Activated T-helper 1 cell treated with Interleukin-2 at 50 U/mL for 16 hours (primary cell): ENCODE measurements at places on chromosomes 12 and 14.

DNA sequence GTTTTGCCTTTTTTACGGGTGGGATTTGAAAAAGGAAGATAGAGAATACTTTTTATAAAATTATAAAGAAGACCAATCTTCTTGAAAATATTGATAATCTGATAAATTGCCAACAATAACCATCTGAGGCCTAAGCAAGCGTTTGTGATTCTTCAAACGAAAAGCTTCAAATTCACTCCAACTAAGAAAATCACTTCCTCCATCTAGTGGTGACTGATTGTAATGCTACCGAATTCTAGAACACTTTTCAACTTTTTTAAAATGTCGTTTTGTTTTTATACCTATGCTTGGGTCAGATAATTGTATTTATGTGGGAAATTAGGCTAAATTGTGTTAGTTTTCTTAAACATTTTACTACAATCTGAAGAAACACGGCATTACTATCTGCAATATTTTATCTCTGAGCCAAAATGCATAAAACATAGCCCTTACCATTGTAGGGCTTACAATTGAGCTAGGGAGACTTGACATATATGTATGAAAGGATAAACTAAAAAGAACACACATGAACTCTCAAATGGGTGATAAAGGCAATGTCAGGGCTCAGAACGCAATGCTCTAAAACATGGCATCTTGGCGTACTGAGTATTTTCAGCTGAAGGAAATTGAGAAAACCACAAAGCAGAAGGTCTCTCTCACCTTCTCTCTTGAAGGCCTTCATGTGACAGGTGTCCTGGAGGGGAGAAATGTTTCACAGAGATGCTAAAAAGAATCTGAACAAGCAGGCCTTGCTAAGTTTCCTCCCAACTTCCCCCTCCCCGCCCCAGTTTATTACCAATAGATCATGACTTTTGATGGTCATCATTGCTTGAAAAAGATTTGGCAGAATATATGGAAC is 36.8 kb upstream of the G2E3 start:
- no peak for DNase-seq

- DNase-seq, result no peak
Observed at GRCh38 chr12:68766646-68767045, 20.7 kb downstream of the SLC35E3 start.

DNA sequence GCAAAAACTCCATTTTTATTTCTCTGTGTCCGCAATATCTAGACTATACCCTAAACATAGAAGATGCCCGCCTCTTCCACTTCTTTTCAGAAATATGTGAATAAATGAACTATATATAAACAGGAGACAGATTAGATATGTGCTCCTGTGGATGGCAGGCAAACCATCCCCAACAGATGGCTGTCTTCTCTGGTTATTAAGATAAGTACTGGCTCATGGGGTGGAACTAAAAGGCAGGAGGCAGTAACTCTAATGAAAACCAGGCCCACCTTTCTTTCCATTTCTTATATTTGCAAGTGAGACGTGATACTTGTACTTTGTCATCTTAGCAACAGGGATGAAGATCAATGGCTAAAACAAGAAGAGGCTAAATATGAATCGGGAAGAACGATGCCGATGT is 20.2 kb downstream of the E2F7 start:
- DNase-seq, result no peak

DNA sequence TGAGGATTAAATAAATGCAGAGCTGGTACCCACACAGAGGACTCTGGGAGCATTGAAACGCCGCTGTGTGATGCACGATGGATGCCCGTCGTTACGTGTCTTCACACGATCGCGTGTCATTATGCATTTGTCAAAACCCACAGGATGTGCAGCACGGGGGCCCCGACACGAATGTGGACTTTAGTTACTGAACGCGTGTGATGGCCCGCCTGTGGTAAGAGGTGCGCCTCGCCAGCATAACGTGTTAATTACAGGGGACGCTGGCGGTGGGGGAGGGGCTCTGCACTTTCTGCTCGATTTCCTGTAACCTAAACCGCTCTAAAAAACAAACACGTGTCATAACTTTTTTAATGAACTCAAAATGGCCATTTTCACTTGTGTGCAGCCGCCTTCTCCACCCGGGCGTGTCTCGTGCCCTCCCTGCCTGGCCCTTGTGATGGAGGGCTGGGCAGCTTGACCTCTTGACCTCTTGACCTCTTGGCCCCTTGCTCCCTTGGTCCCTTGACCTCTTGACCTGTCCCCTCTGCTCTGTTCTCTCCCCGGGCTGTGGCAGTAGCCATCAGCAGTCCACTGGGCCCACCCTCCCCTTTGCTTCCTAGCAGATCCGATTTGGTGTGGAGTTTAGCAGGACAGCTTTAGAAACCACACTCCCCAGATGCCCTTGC is 33.7 kb upstream of the GALNT9 start:
- no peak for DNase-seq

- no peak for DNase-seq
Observed at GRCh38 chr14:22981876-22982476, 375 bp downstream of the AJUBA start.

DNA sequence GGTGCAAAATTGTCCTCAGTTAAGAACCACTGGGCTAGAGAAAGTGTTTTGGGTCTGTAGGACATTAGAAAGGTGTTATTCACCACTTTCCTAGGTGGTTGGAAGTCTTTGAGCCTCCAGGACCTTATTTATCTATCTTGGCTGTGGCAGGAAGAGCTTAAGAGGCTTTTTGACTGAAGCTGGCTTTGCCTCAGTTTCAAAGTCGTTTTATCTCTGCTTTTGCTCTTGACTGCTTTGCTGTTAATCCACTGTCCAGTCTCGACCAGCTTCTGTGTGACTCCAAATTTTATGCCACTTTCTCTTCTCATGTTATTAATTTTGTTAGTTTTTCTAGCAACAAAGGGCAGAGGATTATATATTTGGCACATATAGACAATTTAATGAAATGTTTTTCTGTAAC is 60.3 kb downstream of the PPHLN1 start:
- DNase-seq, result no peak

GRCh38 chr12:64568298-64568697 is 42.0 kb upstream of the RASSF3 start:
- DNase-seq, result no peak

DNA sequence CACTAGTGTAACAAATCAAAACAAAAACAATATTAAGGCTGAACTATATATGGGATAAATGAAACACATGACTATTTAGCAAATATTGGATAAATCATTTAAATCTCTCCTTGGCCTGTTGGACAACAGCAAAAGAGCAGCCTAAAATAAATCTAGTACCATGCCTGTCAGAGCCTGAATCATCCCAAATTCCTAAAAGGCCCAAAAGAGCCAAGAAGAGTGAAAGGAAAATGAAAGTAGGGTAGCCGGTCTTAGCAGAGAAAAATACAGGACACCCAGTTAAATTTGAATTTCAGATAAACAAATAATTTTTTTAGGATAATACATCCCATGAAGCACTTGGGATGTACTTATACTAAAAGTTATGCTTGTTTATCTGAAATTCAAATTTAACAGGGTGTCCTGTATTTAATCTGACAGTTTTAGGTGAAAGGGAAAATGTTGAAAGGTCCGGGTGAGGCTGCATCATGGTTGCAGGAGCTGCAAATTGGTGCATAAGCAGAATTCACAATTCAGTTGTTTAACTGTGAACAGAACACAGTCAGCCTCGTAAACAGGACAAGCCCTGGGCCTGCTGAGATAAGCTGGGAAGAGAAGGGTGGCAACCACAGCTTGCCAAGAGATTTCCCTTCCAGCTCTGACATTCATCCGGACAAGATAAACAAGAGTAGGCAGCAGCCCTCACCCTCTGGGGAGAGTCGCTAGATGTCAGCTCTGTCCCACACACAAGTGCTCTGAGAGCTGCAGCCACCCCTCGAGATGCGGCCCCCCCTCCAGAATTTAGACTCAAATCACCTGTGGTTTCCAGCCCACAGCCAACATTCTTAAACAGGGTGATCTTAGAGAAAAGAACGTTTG is 30.3 kb downstream of the DMAC2L start:
- DNase-seq, result no peak

- DNase-seq, result no peak
Observed at GRCh38 chr12:89348894-89349699, 3.2 kb downstream of the DUSP6 start.

DNA sequence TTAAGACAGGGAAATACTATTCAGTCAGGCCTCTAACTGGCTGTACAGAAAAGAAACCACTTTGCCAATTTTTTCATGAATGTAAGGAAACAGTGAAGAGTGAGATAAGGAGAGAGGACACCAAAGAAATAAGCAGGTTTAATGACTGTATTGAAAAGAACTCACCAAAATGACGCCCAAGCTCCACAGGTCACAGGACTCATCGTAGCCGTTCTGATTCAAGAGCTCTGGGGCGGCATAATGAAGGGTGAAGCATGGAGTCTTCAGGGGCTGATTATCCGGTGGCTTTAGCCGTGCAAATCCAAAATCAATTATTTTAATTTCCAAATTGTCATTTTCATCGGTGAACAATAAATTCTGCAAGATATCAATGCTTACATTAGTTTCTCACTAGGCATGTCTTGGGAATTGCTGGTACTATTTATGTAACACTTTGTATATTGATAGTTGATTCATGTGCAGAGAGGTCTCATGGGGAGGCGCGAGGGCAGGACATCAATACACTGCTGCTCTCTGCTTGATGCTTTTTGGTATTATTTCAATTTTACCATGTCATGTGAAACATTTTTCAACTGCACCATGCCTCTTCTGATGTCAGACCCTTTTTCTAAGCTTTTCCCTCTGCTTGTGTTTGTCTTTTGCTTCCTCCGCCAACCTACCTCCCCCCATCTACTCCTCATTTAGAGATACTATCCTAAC is 74.2 kb upstream of the TTC7B start:
- DNase-seq, result no peak

DNA sequence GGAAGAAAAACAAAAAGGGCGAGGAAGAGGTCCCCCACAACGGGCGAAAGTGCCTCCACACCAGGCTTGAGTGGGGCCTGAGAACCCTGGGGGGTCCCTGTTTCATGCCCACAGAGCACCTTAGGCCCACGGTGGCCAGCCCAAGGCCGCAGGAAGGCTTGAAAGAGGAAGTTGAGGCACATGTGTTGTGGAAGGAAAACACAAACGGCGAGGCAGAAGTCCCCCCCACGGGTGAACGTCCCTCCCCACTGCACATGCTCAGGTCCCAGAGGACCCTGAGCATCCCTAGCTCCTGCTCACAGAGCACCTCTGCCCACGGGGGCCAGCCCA is 371.5 kb downstream of the ALG10 start:
- no peak for DNase-seq

GRCh38 chr14:94998685-94999084 is 158.6 kb downstream of the DICER1 start:
- no peak for DNase-seq

DNA sequence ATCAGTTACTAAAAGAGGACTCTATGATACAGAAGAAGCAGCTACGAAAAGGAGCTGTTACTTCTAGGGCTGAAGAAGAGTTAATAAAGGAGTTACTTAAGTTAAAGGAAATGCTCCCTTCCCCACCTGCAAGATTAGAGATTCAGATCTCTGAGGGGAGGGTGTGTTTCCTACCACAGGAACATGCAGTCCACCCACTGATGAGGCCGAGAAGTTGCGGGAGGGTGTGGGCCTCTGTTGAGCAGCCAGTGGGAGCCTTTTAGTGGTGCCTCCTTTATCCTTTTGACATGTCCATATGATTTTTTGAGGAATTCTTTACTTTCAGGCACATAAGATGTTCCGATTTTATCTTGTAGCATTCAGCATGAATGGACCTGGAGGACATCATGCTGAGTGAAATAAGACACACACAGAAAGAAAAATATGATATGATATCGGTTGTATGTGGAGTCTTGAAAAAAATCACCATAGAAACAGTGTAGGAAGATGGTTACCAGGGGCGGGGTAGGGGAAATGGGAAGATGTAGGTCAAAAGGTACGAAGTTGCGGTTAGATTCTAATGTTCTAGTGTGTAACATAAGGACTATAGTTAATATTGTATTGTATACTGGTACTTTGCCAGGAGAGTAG is 4.4 kb upstream of the M6PR start:
- DNase-seq, result peak; percentile 38

GRCh38 chr14:66624336-66624937 is 116.5 kb downstream of the GPHN start:
- no peak for DNase-seq

- no peak for DNase-seq
Observed at GRCh38 chr14:36724162-36724561, 62.5 kb downstream of the PAX9 start.
